Fibroblast of gingiva (primary cell): ENCODE measurements at places on chromosomes 1 and 21.

- DNase-seq, result no peak
Measured at GRCh38 chr21:28393279-28393678, 599.4 kb downstream of the LTN1 start.

DNA sequence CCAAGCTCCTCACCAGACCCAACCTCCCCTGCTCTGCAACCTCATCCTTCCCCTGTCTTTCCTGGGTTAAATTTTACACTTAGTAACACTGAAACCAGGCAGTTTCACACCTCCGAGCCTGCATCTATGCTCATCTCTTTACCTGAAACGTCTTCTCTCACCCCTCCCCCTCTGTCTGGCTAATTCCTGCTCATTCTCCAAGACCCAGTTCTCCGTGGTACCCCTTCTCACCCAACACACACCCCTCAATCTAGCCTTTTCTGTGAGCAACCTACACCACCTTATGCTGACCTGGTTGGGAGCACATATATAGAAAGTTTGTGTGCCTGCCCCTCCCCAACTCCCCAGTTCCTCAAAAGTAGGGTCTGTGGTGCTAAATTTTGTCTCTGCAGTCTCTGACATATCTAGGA lies 3.7 kb upstream of the KIAA1614 start:
- no peak for DNase-seq

DNA sequence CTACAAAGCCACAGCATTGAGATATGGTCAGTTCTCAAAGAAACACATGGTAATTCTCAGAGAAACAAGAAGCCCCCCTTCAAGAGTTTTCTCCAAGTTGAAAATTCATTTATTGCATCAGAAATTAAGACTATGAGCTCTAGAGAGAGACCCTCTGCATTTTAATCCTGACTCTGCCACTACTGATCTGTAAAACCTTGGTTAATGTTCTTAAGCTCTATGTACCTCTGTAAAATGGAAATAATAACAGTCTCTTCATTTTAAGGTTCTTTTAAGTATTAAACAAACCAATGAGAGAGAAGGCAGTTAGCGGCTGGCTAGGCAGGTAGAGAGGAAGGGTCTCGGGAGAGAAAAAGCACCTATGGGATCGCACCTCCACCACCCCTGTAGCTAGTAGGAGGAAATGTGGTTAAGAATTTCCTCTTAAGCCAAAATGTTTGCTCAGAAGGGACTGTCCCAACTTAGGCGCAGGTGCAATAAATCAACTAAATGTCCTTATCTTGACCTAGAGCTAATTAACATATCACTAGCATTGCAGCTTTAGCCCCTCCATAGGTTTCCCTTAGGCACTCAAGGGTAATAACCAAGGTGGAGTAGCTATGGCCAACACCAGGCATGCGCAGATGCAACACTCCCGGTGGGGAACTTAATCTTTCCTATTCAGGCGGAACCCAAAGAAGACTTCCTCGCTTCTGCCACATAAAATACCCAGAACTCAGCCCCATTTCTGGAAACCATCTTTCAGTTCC lies 1685.4 kb downstream of the MRPL39 start:
- no peak for DNase-seq

- no peak for DNase-seq
Measured at GRCh38 chr1:20900056-20900455, 112.9 kb upstream of the HP1BP3 start.

DNA sequence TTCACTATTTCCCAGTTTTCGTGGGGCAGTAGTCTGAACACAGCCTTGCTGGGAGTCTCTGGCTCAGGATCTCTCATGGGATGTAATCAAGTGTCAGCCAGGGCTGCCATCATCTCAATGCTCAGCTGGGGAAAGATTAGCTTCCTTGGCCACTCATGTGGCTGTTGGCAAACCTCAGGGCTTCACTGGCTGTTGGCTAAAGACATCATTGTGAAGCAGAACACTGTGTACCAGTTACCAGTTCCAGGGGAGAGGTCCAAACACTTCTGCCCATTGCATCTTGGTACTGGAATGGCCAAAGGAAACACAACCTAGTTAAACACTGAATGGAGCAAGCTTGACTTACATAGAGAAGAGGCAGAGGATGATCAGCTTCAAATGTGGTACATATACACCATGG lies 33.7 kb downstream of the AADACL4 start:
- DNase-seq, result peak; percentile 4

DNA sequence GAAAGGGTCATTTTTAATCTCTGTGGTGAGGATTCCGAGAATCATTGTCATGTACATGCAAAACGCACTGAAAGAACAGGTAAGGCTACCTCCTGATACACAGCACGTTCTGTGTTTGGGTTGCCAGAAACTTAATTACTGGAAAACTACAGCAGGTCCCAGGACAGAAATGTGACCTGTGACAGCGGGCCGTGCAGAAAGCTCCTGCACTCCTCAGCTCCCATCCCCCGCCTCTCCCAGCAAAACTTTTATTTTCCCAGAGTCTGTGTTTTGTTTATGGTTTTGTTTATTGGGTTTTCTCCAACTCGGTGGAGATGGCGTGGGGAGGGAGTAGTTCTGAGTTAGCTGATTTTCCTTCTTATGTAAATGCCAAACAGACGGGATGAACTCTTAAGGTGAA lies 44.7 kb downstream of the SLC44A3 start:
- peak; percentile 46 for DNase-seq

DNA sequence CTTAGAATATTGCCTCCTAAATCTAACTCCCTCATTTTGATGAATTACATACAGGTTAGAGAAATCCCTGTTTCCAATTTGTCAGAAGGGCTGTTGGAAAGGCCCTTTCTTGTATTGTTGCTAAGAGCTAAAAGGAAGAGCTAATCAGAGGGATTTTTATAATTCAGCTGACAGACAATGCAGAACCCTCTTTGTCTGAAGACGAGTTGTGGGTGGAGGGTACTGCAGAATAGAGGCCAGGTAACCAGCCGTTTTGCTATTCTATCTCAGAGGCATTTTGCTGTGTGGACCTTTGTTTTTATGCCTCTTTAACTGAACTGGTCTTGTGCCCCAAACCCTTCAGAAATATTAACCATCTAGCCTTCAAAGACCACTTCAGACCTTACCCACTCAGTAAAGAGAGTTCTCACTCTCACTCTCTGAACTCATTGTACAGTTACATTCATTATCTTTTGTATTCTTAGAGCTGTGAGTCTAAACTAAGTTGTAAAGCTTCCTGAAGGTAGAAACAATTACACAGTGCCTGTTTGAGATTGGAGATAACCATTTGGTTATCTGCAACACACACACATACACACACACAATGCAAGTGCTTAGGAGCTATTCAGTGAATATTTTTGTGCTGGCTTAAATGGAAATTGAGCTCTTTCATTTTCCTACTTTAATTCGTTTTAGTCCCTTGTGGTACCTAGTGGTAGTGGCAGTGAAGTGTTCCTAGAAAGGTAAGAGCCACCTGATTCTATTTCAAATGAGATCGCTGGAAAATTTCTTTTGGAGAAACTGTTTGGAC lies 19.7 kb downstream of the KPNA6 start:
- DNase-seq, result no peak

GRCh38 chr1:58363585-58363984 lies 182.9 kb downstream of the OMA1 start:
- DNase-seq, result no peak

DNA sequence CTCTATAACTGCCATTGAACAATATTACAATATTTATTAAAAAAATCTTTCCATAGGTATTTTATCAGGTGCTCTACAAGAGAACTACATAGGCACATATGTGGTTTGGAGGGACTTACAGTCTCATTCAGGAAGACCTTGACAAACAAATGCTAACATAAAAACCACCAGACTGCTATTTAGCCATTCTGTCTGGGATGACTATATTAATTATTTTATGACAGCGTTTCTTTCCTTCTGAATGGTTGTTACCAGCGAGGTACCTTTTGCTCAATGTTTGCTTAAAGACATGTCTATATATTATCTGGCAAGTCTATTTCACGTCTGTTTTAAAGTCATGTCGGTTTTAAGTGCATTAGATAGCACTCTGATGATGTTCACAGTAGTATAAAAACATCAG lies 69.7 kb downstream of the RUNX1 start:
- DNase-seq, result no peak

GRCh38 chr1:195394567-195394966 lies 1213.7 kb downstream of the KCNT2 start:
- DNase-seq, result no peak

DNA sequence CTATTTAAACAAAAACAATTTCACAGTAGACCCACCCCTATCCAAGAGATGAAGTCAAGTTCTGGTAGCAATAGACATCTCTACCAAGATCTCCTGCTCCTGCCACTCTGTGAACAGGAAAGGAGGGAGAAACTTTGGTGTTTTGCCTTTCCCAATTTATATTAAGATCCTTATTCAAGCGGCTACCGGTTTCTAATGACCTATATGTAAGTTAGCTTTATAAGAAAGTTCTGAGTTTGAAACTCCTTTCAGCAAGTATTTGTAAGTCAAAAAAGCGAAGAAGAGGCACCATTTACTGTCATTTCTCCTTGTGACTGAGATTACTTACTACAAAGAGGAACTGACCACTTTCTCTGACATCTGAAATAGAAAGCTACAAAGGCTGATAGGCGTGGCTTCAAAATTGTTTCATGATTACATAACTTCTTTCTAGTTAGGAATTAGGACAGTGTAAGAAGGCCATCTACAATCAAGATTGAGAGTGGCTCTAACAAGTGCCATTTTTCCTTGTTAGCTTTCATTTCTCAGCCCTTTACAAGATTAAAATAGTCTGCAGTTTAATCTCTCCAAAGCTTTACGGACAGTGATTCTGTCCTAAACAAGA lies at the start of gene MNDA:
MNDA (plus strand) TSS at position 448 of the 604 bp plus-strand sequence. CDS start 10,803 bp downstream, outside the sequence.
- DNase-seq, result no peak

- DNase-seq, result no peak
Measured at GRCh38 chr1:16212251-16212961, at the start of gene ARHGEF19. ARHGEF19 (minus strand) TSS chr1:16212652; CDS start chr1:16209054, 3,598 bp downstream.

DNA sequence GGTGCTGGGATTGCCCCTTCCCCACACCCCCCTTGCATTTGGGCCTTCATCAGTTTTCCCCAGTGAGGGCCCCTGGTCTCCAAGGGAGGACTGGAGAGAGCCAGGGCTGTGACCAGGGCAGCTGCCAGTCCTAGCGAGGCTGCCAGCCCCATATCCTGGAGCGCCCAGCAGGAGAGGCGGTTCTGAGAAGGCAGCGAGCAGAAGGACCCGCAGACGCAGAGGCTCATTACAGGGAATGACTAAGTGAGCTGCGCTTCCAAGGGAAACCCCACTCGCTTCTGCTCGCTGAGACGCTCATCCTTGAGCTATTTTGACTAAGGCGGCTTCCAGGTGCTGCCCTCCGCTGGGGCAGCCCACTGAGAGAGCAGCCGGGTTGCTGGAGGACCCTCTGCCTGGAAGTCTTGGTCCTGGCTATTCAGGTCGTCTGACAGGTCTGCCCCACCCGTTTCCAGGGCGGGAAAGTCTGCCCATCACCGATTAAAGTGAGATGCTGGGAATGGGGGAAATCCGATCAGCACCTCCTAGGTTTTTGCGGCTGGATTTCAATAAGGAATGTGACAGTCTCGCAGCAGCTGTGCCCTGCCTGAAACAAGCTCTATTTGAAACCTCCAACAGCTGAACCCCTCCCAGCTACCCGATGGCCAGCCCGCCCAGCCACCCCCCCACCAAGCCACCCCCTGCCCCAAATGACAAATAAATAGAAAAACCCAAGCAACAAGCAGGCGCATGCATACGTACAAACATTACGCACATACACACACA lies 2.8 kb downstream of the KCNN3 start:
- peak; percentile 18 for DNase-seq

GRCh38 chr1:237172118-237172485 lies 130.1 kb downstream of the RYR2 start:
- no peak for DNase-seq

- no peak for DNase-seq
Measured at GRCh38 chr1:50424045-50424883, 1.0 kb upstream of the DMRTA2 start.

DNA sequence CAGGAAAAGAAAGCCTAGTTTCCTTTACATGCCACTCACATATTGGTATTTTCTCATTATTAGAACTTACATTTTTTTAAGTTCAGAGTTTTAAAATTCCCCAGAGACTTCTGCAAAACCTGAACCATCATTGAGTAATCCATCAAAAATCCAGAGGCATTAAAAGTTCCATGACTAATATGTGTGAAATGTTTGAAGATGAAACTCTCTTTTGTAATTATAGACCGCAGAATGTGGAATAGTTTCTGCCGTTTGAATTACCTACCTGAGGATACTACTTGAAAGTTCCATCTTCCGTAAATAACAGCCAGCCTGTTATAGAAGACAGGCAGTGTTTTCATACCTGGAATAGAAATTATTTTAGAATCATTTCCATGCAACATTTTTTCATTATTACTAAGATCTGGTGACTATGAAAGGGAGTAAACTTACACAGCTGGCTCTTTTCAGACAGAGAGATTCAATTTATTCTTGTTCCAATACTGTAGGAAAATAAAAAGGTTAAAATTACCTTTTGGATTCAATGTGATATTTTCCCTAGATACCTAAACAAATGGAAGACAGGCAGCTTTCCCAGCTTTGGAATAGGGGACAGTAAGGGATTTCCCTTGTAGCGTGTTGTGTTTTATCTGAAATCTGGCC lies 131.4 kb downstream of the ST6GALNAC5 start:
- DNase-seq, result peak; percentile 78

DNA sequence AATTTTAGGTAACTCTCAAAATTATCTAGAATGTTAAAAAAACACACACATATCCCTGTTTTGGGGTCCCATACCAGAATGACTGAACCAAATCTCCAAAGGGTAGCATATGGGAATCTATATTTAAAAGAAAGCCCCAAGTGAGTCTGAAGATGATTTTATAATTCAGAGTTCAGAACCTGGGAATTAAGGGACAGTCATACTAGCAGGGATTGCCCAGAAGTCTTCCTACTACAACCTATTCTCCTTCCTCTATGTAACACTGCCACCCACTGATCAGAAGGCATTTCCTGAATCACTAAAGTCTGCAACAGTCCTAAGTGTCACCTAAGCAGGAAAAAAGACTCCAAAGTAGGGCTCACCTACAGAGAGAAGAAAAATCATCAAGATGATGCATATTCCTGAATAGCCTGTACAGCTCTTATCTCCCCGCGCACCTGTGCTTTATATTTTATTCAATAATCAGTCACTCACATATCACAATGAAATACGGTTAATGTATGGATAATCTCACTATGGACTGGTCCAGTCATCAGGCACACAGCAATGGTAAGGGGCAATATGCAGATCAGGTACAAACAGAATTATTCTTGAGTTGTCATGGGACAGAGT lies 4.9 kb downstream of the RGS1 start:
- peak; percentile 53 for DNase-seq

- no peak for DNase-seq
Measured at GRCh38 chr1:196598942-196599748, 9.1 kb downstream of the KCNT2 start.

GRCh38 chr1:101108111-101108500 lies 82.5 kb upstream of the DPH5 start:
- DNase-seq, result no peak

DNA sequence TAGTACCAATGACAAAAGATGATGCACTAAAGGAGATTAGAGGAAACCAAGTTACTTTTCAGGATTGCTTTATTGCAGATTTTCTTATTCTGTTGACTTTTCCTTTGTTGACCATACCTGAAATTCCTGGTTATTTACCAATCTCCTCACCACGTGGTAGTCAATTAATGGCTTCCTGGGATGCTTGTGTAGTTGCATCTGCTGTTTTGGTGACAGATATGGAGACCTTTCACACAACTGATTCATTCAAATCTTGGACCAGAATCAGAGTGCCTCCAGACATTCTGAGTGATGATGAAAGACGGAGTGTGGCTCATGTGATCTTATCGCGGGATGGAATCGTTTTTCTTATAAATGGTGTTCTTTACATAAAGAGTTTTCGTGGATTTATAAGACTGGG lies 91.3 kb downstream of the CATSPERE start:
- DNase-seq, result no peak
